ENCODE measurements at places on chromosomes 5 and 9.

GRCh38 chr9:79610019-79610631, 38.4 kb downstream of the TLE4 start:
- DNase-seq, result no peak

DNA sequence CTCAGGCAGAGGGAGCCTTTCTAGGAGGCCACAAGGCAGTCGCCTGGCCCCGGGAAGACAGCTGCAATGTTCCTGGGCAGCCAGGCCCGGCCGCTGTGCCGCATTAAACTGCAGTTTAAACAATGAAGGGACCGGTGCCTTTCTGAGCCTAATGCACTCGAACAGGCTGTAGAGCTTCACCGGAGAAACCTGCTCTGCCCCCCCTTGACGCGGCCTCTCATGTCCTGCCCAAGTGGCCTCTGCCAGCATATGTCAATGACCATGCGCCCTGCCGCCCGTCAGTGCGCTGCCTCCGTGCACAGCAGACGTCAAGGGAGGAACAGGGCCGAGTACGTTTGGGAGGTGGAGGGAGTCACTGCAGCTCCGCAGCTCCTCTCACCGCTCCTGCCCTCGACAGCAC, 38.4 kb upstream of the BARHL1 start:
- DNase-seq, result no peak

DNA sequence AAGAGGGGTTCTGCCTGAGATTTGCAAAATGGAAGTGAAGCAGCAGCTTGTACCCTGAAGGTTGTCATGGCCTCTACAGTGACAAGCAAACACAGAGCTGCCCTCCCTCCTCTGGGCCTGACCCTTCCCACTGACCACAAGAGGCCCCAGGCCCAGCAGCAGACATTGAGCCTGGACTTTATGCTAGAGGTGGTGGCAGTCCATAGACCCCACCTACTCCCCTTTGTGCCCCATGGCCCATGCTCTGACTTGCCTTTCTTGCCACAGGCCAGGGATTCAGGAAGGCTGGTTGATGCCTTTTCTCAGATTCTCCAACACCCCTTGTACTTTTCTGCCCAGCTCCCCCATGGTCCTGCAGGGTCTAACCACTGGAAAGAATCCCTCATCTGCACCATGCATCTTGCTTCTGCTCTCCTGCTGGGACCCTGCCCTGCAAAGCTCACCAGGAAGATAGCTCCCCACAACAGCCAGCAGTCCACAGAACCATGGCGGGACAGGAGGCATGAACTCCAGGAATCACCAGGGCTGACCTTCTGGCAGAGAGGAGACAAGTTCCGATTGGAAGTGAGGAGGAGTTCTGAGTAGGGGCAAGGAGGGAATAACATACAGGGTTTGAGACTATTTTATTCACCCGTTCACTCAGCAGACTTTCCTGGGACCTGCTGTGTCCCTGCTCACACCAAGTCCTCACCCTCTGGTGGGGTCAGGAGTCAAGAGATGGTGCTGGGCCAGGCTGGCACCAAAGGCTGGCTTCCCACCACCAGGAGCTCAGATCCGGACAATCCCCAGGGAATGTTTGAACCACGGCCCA, 263.8 kb downstream of the SYK start:
- DNase-seq, result no peak

DNA sequence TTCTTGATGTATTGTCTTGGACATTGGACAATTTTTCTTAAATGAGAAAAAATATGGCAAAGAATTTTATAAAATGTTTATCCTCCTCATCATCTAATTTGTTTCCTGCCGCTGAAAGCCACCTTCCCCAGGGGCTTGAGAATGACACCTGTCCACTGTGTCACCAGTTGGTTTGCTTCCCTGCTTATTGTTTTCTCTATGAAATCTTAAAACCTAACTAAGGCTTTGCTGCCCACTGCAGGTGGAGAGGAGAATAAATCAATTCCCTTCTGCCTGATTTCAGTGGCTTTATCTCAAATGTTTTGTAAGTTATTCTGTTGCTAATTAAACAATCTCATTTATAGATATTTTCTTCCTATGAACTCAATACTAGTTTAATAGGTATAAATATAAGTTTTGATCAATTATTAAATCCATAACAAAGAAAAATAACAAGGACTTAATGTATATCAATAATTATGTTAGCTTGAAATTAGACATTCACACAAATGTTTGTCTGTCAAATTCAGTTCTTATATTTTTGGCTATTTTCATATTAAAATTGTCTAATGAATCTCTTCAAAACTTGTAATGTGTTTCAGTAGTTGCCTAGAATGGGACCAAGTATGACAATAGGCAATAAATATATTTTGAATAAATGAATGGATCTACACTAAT, 822.5 kb downstream of the PTPRD start:
- no peak for DNase-seq
